SK-MEL-5 (cell line): ENCODE measurements at places on chromosomes 4 and X.

DNA sequence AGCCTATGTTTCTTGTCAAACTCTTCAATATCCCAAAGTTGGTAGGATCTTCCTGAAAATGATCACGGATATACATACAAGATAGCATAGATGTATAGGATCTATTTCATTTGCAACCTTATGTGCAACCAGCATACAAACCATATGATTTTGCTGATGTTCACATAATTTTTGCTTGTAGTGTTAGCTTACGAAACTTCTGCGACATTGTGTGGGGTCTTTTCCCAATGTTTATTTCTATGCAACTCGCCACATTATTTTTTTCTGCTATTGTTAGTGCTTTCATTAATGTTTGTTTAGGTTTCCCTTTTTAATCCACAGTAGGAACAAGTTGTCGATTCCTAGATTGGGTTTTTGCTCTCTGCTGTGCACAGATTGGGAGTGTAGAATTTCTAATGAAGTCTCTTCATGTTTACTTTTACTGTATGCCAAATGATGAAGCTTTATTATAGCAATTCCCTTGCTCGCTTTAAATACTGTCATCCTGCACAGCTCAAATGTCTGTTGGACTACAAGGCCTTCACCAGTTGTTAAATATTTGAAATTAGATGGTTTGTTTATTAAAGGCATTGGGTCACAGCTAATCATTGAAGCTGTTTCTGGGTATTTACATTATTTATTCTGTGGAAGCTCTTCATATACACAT, 257.6 kb upstream of the PCDH7 start:
- DNase-seq, result no peak

DNA sequence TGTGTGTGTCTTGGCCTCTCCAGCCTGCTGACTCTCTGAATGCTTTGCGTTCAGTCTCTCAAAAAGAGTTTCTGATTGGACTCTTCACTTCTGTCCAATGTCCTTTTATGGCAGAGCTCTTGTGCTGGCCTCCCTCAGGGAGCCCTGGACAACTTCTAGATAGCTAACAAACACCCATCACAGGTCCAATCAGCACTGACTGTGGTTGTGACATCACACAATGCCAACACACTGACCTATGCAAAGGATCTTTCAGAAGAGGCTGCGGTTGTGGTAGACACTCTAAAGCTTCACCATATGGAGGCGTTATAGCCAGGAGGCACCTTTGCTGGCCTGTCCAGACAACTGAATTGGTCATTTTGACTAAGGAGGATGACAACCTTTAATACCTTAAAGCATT, 53.8 kb upstream of the LSM6 start:
- peak; percentile 38 for DNase-seq

DNA sequence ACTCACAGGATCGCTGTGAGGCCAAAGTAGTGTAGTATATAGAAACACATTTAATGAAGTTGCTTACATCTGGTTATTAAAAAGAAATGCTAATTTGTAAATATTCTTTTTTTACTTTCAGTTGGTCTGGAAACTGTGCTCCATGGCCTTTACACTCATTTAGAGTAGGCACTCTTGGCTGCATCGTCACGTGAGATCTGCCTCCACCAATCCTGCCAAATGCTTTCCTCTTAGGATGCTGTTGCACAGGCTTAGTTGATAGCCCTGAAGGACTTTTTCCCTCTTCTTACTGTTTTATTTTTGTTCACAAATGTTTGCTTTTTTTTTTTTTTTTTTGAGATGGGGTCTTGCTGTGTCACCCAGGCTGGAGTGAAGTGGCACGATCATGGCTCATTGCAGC, 6.3 kb downstream of the CPE start:
- no peak for DNase-seq

- no peak for DNase-seq
Measured at GRCh38 chr4:108314900-108315589, 146.3 kb upstream of the LEF1 start.

- DNase-seq, result no peak
Measured at GRCh38 chr4:72969976-72970375, 99.5 kb downstream of the COX18 start.

GRCh38 chrX:46967547-46967946, 55.3 kb downstream of the JADE3 start:
- no peak for DNase-seq

GRCh38 chr4:41400296-41400695, 137.7 kb upstream of the LIMCH1 start:
- DNase-seq, result no peak

DNA sequence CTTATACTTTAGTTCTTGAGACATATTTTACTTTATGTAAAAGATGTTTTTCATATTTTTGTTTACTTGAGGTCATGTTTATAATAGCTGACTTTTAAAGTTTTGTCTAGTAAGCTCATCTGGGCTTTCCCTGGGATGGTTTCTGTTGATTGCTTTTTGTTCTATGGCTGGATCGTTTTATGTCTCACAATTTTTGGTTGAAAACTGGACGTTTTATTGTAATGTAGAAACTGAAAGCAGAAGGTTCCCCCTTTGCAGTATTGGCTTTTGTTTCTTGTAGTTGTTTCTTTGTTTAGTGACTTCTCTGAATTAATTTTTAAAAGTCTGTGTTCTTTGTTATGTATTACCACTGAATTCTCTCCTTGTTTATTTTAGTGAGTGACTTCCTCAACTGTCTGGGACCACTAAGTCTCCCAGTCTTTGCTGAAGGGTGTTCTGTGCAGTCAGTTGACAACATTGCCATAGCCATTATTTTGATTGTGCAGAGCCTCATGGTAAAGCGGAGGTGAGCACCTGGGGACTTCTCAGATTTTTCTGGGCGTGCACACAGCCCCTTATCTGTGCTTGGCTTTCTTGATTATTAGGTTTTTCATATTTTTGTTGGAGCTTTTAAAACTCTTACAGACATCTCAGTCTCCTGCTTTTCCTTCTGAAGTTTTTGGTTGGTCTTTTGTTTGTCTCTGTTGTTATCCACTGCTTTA, 31.0 kb downstream of the KDM6A start:
- no peak for DNase-seq

- DNase-seq, result no peak
Measured at GRCh38 chr4:160493206-160493605, 1390.3 kb downstream of the RAPGEF2 start.

DNA sequence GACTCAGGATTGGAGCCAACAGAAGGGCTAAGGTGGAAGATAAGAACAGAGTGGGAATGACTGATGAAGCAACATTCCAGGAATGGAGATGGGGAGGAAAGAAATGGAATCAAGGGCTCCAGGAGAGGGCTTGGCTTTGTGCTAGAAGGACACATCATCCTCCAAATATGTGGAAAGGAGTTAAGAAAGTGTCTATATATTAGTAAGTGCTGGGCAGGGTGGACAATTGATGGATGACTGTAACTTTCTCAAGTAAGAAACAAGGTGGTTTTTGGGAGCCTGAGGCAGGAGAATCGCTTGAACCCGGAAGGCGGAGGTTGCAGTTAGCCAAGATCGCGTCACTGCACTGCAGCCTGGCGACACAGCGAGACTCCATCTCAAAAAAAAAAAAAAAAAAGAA, 71.6 kb upstream of the NFKB1 start:
- DNase-seq, result no peak

GRCh38 chr4:139511320-139511719, 44.7 kb downstream of the SETD7 start:
- DNase-seq, result no peak

- no peak for DNase-seq
Measured at GRCh38 chrX:41332005-41332404, 2.0 kb upstream of the DDX3X start.

GRCh38 chrX:101071582-101071981, 7.1 kb upstream of the TMEM35A start:
- no peak for DNase-seq

DNA sequence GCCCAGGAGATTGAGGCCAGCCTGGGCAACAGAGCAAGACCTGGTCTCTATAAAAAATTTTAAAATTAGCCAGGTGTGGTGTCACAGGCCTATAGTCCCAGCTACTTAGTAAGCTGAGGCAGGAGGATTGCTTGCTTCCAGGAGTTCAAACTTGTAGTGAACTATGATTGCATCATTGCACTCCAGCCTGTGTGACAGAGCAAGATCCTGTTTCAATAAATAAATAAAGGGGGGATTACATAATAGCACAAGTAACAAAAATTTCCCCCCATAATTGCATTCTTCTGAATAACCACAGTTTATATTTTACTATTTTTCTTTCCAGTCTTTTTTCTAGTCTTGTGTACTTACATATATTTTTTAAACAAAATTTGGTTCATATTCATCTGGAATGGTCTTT, 135.6 kb downstream of the CHIC2 start:
- DNase-seq, result no peak

GRCh38 chr4:186150926-186151325, 40.4 kb upstream of the CYP4V2 start:
- no peak for DNase-seq

GRCh38 chrX:131763674-131764073, 219.8 kb downstream of the OR13H1 start:
- DNase-seq, result peak; percentile 89
